IPS DF 6.9 (cell line): ENCODE measurements at places on chromosomes 4 and X.

- no peak overlapping the region for H3K27ac ChIP-seq
- no peaks in the 10 kb centered on the region for H3K4me1 ChIP-seq
- H3K4me3 ChIP-seq: no peak overlapping the region
- no peak for DNase-seq
- no peaks in the 10 kb centered on the region for H3K36me3 ChIP-seq
These were observed 31.2 kb upstream of the TSPAN5 start for GRCh38 chr4:98689507-98690174.

DNA sequence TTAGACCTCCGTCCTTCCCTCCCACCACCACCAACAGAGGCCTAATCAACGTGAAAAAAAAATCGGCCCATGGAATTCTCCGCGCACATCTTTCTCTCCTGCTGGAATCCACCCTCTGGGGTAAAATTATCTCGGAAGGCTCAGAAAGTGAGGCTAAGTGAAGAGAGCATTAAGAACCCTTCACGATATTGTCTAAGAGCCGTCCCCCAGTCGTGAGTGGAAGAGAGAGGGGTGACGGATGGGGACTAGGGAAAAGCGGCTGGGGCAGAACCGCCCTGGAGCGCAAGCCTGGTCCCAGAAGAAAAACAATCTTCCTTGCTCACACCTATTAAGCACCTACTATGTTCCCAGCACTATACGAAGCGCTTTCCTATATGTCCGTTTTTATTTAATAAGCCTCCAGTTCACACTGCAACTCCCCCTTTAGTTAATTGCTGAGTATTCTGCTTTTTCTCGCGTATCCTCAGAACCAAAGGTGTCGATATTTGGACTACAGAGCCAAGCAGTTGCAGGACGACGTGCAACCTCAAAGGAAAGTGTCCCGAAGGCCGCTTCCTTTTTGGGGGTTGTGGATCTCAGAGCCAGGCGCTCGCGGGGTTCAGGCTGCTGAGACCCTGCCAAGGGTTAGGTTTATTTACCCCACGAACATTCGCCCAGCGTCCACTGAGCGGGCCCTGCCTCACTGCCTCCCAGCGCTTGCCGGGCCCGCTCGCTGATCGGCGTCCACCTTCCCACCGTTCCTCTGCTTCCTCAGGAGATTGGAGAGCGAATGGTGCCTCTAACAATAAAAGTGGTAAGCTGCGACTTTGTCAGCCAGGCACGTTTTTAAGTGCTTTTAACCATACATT is 889 bp downstream of the MGARP start:
- H3K27ac ChIP-seq: no peak overlapping the region
- peak overlapping the region; percentile 40; the same call in 1 of the 2 replicates for H3K4me3 ChIP-seq
- no peak for DNase-seq
- no peaks in the 10 kb centered on the region for H3K4me1 ChIP-seq

GRCh38 chr4:60992037-60992436 is 208.1 kb upstream of the ADGRL3 start:
- no peak overlapping the region for H3K27ac ChIP-seq
- H3K27me3 ChIP-seq: no peaks in the 10 kb centered on the region
- no peak overlapping the region for H3K4me3 ChIP-seq
- H3K36me3 ChIP-seq: no peaks in the 10 kb centered on the region

DNA sequence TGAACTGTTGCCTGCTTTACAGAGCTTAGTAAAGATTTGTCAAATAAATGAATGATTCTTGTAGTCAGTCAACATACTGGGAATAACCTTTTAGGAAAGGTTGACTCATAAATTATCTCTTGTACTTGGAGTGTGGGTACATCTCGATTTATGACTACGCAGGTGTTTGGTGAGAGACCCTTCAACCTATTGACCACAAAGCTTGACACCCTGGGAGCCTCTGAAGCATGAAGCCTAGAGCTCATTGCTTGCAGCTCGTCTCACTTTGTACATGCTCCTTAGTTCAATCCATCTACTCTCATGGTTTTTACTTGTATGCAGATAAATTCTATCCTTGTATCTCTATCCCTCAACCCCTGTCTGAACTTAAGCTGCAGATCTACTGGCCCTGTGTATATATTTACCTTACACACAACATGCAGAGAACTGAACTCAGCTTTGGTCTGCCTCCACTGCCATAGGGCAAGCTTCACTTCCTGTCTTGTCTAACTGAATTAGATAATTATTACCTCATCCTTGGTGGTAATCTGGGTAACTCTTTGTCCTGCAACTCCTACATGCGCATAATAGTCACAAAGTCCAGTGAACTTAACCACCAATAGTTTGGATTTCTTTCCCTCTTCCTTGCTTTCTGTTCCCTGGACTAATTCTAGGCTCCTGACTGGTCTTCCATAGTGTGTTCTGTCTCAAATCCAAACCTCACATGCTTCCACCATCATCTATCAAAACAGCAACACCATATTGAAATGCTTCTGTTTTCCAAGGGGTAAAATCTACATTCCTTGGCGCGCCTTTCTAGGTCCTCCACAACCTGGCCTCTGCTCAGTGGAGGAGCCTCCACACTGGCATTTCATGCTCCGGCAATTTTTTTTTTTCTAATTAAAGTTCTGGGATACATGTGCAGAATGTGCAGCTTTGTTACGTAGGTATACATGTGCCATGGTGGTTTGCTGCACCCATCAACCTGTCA is 32.2 kb upstream of the FAT1 start:
- no peaks in the 10 kb centered on the region for H3K27me3 ChIP-seq
- H3K36me3 ChIP-seq: no peaks in the 10 kb centered on the region
- no peak overlapping the region for H3K4me3 ChIP-seq

DNA sequence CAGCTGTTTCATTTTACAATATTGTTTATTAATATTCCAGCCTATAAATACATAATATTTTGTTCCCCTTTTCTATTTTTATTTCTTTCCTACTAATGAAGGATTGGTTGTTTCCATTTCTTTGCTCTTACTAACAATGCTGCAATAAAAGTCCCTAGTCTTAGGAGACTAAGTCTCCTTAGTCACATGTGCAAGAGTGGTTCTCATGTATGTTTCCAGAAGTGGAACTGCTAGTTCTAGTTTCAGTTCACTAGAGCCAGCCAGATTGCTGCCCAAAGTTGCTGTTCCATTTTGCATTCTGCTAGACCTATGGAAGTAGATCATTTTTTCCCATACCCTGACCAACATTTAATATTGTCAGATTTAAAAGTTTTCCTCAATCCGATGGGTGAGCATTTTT is 44.3 kb downstream of the CNGA1 start:
- H3K36me3 ChIP-seq: no peaks in the 10 kb centered on the region
- H3K4me3 ChIP-seq: no peak overlapping the region
- no peaks in the 10 kb centered on the region for H3K4me1 ChIP-seq

GRCh38 chr4:184649971-184650855 is 675 bp downstream of the PRIMPOL start:
- H3K27me3 ChIP-seq: no peaks in the 10 kb centered on the region
- H3K36me3 ChIP-seq: no peaks in the 10 kb centered on the region
- peak overlapping the region; percentile 98; the same call in 1 of the 2 replicates for H3K4me3 ChIP-seq
- 0 out of 2 replicates have a peak, but pooled peaks cover 2% of the 10 kb centered on the region for H3K4me1 ChIP-seq
- DNase-seq: no peak

DNA sequence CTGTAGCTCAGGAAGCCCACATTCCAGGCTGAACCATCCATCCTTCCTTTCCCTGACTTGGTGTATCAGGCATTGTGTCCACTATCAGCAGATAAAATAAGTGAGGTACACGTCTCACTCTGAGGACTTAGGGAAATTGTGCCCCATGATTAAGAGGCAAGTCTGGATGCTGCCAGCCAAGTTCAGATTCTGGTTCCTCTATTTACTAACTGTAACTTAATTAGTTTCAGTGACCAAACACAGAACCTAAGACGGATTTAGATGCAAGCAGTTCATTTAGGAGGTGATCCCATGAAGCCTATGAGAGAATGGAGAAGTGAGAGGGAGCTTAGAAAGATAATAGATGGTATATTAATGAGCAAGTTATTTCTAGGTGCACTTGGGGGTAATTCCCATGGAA is 56.6 kb upstream of the PACRGL start:
- no peaks in the 10 kb centered on the region for H3K27me3 ChIP-seq
- H3K27ac ChIP-seq: no peak overlapping the region
- no peak overlapping the region for H3K4me3 ChIP-seq
- no peaks in the 10 kb centered on the region for H3K36me3 ChIP-seq

- H3K4me1 ChIP-seq: no peaks in the 10 kb centered on the region
- DNase-seq: no peak
- no peak overlapping the region for H3K27ac ChIP-seq
- peak overlapping the region; percentile 95 for H3K4me3 ChIP-seq
- H3K27me3 ChIP-seq: no peaks in the 10 kb centered on the region
These were observed 646 bp downstream of the TIGD4 start for GRCh38 chr4:152778656-152779512.

- no peak overlapping the region for H3K27ac ChIP-seq
- no peak for DNase-seq
- peak overlapping the region; percentile 41; the same call in 1 of the 2 replicates for H3K4me3 ChIP-seq
- no peaks in the 10 kb centered on the region for H3K4me1 ChIP-seq
- no peaks in the 10 kb centered on the region for H3K36me3 ChIP-seq
- no peaks in the 10 kb centered on the region for H3K27me3 ChIP-seq
These were observed 15.4 kb downstream of the SNX12 start for GRCh38 chrX:71052721-71053120.

DNA sequence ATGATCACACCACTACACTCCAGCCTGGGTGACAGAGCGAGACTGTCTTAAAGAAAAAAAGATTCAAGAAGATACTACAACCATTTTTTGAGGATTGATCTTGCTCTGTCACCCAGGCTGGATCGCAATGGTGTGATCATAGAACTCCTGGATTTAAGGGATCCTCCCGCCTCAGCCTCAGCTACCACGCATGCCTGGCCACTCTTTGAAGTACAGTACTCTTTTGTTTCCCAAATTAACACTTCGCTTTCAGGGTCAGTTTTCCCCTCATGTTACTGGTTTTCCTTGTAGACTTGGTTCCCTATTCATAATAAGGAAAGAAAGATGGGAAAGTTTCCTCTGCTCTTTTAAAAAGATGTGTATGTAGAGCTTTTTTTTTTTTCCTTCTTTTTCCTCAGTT is 34.3 kb downstream of the FHIP1A start:
- no peaks in the 10 kb centered on the region for H3K27me3 ChIP-seq
- H3K4me3 ChIP-seq: no peak overlapping the region
- no peak for DNase-seq
- no peaks in the 10 kb centered on the region for H3K36me3 ChIP-seq
- H3K4me1 ChIP-seq: peaks cover 4% of the 10 kb centered on the region; the same call in 1 of the 2 replicates
- no peak overlapping the region for H3K27ac ChIP-seq

DNA sequence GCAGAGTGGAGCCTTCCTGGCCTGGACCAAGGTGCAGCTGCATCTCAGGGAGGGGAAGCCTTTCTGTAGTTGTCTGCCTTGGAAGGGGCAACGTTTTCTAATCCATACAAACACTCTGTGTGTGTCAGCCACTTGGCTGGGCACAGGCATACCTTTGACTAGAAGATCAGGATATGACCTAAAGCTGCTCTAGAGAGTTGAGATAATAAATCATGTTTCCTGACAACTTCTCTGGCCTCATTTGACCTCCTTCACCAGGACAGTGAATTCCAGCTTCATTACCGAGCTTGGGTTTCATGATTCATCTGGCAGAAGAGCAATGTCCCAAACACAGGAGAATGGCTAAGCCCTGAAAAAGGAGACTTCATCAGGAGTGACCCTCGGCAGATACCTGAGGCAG is 89.6 kb upstream of the KIT start:
- H3K36me3 ChIP-seq: no peaks in the 10 kb centered on the region
- no peak overlapping the region for H3K4me3 ChIP-seq
- no peak for DNase-seq
- no peak overlapping the region for H3K27ac ChIP-seq
- no peaks in the 10 kb centered on the region; the same call in 1 of the 2 replicates for H3K27me3 ChIP-seq

- no peak overlapping the region for H3K27ac ChIP-seq
- H3K4me1 ChIP-seq: no peaks in the 10 kb centered on the region
- H3K27me3 ChIP-seq: no peaks in the 10 kb centered on the region
- no peak for DNase-seq
- no peaks in the 10 kb centered on the region for H3K36me3 ChIP-seq
These were observed 39.8 kb upstream of the KLHL13 start for GRCh38 chrX:118156254-118156952.

DNA sequence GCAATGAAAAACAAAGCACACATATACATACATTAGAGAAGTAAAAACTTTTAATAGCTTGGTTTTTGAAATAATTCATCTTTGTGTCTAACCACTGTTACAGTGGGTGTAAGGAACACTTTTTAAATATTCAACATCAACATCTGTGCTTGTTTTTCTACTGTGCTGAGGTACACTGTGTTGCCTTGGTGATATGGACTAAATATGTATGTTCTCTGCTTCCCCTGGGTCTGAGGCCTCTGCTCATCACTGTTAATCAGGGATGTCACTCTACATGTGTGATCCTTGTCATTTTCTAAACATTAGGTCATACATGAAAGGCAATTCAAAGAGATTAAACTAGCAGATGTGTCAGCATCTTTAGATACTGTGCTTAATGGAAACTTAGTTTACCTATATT is 10.9 kb downstream of the MCTS1 start:
- no peak overlapping the region for H3K4me3 ChIP-seq
- no peak overlapping the region for H3K27ac ChIP-seq
- H3K4me1 ChIP-seq: no peaks in the 10 kb centered on the region

DNA sequence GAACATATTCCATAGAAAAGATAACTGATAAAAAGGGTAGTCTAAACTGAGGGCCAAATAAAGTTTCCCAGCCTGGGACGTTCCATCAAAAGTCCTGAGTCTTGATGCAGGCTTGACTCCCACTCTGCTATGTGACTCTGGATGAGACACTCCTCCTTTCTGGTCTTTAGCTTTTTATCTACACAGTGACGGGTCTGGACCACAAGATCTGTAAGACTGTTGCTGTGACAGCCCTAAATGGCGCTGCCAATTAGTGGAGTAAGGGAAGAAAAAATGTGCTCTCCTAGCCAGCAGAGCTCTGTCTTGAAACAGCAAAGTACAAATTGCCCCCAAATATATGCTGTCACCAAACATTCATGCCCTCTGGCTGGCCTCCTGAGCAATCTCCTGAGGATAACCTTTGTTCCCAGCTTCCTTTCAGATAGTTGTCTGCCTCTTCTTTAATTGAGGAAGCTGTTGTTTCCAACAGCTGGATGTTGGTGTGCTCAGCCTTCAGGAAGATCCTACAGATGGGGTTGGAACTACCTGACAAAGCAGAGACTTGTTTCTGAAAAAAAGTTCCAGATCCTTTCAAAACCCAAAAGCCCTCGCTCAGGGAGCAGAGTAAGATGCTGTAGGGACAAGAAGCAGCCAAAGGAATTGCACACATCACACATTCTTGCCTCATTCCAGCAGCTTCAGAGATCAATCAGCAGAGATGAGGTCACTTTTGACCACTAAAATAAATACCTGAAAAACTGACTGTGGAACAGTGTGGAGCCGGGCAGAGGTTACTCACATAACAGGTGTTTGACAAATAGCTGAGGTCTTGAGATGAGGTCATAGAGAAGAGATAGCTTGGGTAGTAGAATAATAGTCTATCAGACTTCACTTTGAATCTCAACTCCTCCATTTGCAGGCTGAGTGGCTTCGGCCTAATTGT is 383.4 kb upstream of the FGF13 start:
- no peak for DNase-seq
- no peaks in the 10 kb centered on the region for H3K36me3 ChIP-seq
- no peaks in the 10 kb centered on the region for H3K27me3 ChIP-seq
